Aorta (tissue), 5 donors: ENCODE measurements at places on chromosomes 7 and 10. TPM values are rescaled to one million over a fixed set of nuclear protein-coding genes. Genes with fewer than 3 reads are reported as not detected.

Gene WNT16
- not detected for total RNA-seq

Gene NRBF2
- total RNA-seq, result 17.5 TPM

Gene OR6V1
- total RNA-seq, result not detected

- no peak overlapping the region for H3K27ac ChIP-seq
- H3K4me3 ChIP-seq, result no peak overlapping the region
- H3K27me3 ChIP-seq, result no peaks in the 10 kb centered on the region
- H3K4me1 ChIP-seq, result no peaks in the 10 kb centered on the region
- H3K36me3 ChIP-seq, result no peaks in the 10 kb centered on the region
Observed at GRCh38 chr7:102390697-102391484, 5.3 kb upstream of the PRKRIP1 start.

Gene NCF1
- total RNA-seq, result 16.4 TPM

DNA sequence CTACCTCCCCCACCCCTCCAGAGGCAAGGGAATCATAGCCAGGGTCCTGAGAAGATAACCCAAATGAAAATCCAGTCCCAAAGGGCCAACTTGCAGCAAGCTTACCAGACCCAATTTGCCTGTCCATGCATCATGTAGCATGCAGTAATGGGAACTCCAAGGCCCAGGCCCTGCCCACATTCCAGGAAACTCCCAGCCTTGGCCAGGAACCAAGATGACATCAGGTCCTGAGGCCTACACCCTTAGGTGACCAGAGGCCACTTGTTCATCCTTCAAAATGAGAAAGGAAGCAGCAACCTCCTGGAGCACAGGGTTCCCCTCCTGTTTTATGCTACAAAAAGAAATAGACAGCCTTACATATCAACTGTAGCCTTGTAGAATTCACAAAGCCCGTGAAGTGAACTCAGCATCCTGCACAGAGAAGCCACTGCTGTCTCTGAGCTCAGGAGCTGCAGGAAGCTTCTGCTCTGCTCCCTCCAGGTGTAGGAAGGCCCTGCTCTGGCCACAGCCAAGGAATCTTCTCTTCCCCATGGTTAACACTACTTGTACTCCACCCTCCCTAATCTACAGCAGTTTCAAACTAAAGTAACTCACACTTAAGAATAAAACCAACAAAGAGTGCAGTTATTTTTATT lies 30.3 kb upstream of the GRB10 start:
- DNase-seq, result peak; percentile 84
- H3K27ac ChIP-seq, result no peak overlapping the region
- H3K27me3 ChIP-seq, result no peaks in the 10 kb centered on the region

GRCh38 chr7:69827558-69827957 lies 229.3 kb downstream of the AUTS2 start:
- DNase-seq, result no peak
- no peaks in the 10 kb centered on the region for H3K4me1 ChIP-seq
- H3K4me3 ChIP-seq, result no peak overlapping the region
- no peak overlapping the region for H3K27ac ChIP-seq
- H3K36me3 ChIP-seq, result no peaks in the 10 kb centered on the region
- H3K27me3 ChIP-seq, result no peaks in the 10 kb centered on the region

Gene SFTPA1
- not detected for total RNA-seq
